ENCODE measurements at places on chromosomes 2 and 18. TPM values are rescaled to one million over a fixed set of nuclear protein-coding genes. Genes with fewer than 3 reads are reported as not detected.

LONRF2 gene
- 4.6 TPM for polyA plus RNA-seq

DYTN gene
- not detected for polyA plus RNA-seq

PASK gene
- 9.0 TPM for polyA plus RNA-seq

PER2 gene
- 6.9 TPM for polyA plus RNA-seq

SMYD1 gene
- polyA plus RNA-seq = not detected

XIRP2 gene
- polyA plus RNA-seq = 0.08 TPM

CD207 gene
- polyA plus RNA-seq = 0.16 TPM

NTSR2 gene
- not detected for polyA plus RNA-seq

DNA sequence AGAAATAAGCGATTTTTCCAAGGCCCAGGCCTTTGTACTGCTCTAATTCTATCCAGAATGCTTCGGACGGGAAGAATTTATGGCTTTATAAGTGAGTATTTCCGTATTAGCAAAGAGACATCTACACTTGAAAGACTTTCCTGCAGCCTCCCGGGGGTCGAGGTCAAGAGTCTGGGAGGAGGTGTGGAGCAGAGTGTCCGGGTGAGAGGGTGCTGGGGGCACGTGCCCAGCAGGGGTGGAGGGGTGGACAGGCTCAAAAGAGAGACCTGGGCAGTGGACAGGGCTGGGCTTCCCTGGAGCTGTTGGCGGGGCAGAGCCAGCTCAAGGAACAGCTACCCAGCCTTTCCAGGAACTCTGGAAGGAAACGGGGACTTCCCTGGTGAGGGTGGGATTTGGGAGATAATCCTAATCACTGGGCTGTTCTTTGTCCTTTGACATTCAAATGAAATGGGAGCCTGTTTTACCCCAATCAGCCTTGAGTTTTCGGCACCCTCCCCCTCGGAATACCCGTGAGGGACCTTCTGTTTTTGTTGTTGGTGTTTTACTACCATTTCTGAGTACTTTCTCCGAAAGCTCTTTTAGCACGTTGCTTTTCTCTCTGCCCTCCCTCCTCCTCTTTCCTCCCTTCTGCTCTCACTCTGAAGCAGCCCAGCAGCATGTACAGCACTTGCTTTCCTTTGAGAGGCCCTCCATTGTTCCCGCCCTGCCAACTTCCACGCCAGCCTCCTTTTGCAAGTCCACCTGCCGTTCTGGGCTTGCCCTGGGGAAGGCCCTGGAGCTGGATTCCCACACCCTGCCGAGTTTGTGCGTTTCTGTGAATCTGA is 164.7 kb downstream of the AGAP1 start:
- DNase-seq = no peak

DNA sequence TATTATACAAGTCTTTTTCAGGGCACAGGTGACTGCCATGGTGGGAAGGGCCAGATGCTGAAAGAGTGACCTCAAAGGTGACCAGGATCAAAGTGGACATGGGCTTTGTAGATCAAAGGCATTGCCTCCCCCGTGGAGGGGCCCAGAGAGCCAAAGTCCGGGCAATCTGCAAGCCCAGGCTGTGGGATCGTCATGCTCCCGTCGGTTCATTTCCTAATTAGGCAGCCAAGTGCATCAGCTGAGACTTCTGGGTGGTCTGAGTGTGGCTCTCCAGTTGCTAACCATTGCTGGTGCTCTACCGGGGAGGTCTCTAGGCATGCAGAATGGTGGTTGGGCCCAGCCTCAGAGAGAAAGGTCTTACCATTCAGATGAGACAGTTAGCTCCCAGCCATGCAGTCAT is 61.6 kb downstream of the TRIB2 start:
- no peak for DNase-seq

- no peak for DNase-seq
These were observed 30.6 kb downstream of the GFPT1 start for GRCh38 chr2:69356471-69356870.

DNA sequence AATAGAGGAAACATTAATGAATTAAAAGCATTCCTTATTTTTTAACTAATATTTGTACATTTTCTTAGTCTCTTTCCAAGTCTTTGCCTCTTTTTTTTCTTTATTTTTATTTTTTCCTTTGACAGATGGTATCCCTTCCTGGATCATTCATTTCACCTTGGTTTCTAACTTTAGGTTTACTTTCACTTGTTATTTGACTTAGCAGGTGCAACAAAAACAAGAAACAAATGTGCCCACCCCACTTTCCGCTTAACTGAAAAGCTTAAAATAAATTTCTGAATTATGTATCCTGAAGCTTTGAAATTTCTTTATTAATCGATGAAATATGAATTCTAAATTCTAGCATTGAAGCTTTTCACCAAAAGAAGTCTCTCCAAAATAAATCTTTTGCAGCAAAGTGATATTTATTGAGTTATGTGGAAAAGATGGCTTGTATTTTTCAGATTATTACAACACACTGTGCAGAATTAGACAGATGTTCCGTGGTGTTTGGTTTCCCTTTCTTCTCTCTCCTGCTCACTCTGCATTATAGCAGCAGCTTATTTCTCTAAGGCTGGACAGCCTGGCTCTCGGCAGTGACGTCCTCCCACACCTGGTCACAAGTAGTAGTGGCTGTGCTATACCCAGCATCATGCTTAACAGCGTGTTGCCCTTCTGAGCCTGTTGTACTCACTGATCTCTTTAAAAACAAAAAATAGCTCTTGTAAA is 99.1 kb upstream of the ZNF397 start:
- DNase-seq = no peak

- DNase-seq = no peak
These were observed 181.8 kb downstream of the DSC3 start for GRCh38 chr18:30860741-30861140.
